ENCODE measurements at places on chromosomes 4 and X. TPM values are rescaled to one million over a fixed set of nuclear protein-coding genes. Genes with fewer than 3 reads are reported as not detected.

Gene MAOB
- total RNA-seq, result 0.09 TPM

Gene REELD1
- not detected for total RNA-seq

Gene SORCS2
- not detected for total RNA-seq

Gene IL15
- 0.76 TPM for total RNA-seq

Gene ABLIM2
- total RNA-seq, result not detected

Gene ARMCX1
- total RNA-seq, result 0.38 TPM

Gene ADH7
- total RNA-seq, result not detected

Gene SMIM14
- total RNA-seq, result 2.0 TPM

Gene RADX
- total RNA-seq, result 0.09 TPM

Gene PRDM5
- total RNA-seq, result not detected

Gene DUX4
- total RNA-seq, result not detected

Gene EGFL6
- not detected for total RNA-seq

Gene NMU
- total RNA-seq, result 701 TPM

Gene SLITRK4
- total RNA-seq, result not detected

Gene SPANXA1
- not detected for total RNA-seq
